Nasal cavity respiratory epithelium epithelial cell of viscerocranial mucosa (primary cell): ENCODE measurements at places on chromosomes 16 and 17. TPM values are rescaled to one million over a fixed set of nuclear protein-coding genes. Genes with fewer than 3 reads are reported as not detected.

The LGALS9B gene
- total RNA-seq = 0.50 TPM in 1 of 2 replicates, not detected in the other

The ATP2A3 gene
- total RNA-seq = under 0.01 and 0.28 TPM in 2 replicates

The ARHGDIG gene
- total RNA-seq = 0.34 TPM in 1 of 2 replicates, not detected in the other

The USP6 gene
- not detected in 2 replicates for total RNA-seq

The CTRB2 gene
- not detected in 2 replicates for total RNA-seq

The ACSM5 gene
- not detected in 2 replicates for total RNA-seq

The BEAN1 gene
- total RNA-seq = under 0.01 and 0.78 TPM in 2 replicates

The ABI3 gene
- 0.14 TPM in 1 of 2 replicates, not detected in the other for total RNA-seq

The CDR2 gene
- 24.4 and 26.7 TPM in 2 replicates for total RNA-seq

The LDHD gene
- total RNA-seq = 0.68 and 2.8 TPM in 2 replicates

The SSTR5 gene
- not detected in 2 replicates for total RNA-seq

The IGF2BP1 gene
- total RNA-seq = under 0.01 and 0.07 TPM in 2 replicates

The PSMC3IP gene
- 1.4 and 1.9 TPM in 2 replicates for total RNA-seq

The SPN gene
- not detected in 2 replicates for total RNA-seq

The RGS11 gene
- total RNA-seq = 0.14 TPM in 1 of 2 replicates, not detected in the other

The STAT5B gene
- total RNA-seq = 14.0 and 18.5 TPM in 2 replicates

The DPEP3 gene
- total RNA-seq = not detected in 2 replicates

The GPRC5B gene
- under 0.01 and 0.57 TPM in 2 replicates for total RNA-seq

The C17orf67 gene
- total RNA-seq = 0.64 and 1.0 TPM in 2 replicates

The TBX4 gene
- total RNA-seq = not detected in 2 replicates

The KRTAP4-9 gene
- not detected in 2 replicates for total RNA-seq

The NOTUM gene
- 0.07 TPM in 1 of 2 replicates, not detected in the other for total RNA-seq

The RDM1 gene
- total RNA-seq = 0.14 TPM in 1 of 2 replicates, not detected in the other

The POLR2C gene
- total RNA-seq = 101 and 122 TPM in 2 replicates

The MARVELD3 gene
- total RNA-seq = 18.5 and 48.7 TPM in 2 replicates

The CIITA gene
- total RNA-seq = under 0.01 and 0.64 TPM in 2 replicates

The TNP2 gene
- total RNA-seq = not detected in 2 replicates

The KCTD5 gene
- 37.3 and 37.5 TPM in 2 replicates for total RNA-seq

The TVP23A gene
- total RNA-seq = not detected in 2 replicates

The SLC13A2 gene
- 0.07 TPM in 1 of 2 replicates, not detected in the other for total RNA-seq

The EVPLL gene
- 1.4 and 2.3 TPM in 2 replicates for total RNA-seq

The CLEC3A gene
- total RNA-seq = not detected in 2 replicates

The TBC1D3K gene
- total RNA-seq = 0.21 TPM in 1 of 2 replicates, not detected in the other

The OTOP2 gene
- total RNA-seq = 0.34 TPM in 1 of 2 replicates, not detected in the other

The PRSS8 gene
- 31.1 and 54.2 TPM in 2 replicates for total RNA-seq

The PRSS36 gene
- total RNA-seq = 0.34 and 0.85 TPM in 2 replicates

The ASB16 gene
- total RNA-seq = not detected in 2 replicates

The LPCAT2 gene
- 12.0 and 17.4 TPM in 2 replicates for total RNA-seq

The CRHR1 gene
- total RNA-seq = not detected in 2 replicates

The FZD2 gene
- total RNA-seq = 0.34 and 0.64 TPM in 2 replicates

The CLEC19A gene
- total RNA-seq = not detected in 2 replicates

The NFATC3 gene
- total RNA-seq = 11.6 and 16.2 TPM in 2 replicates

The GCGR gene
- total RNA-seq = 0.07 TPM in 1 of 2 replicates, not detected in the other

The PLLP gene
- total RNA-seq = 3.1 and 3.4 TPM in 2 replicates
